GM23248 (cell line): ENCODE measurements at places on chromosomes 1 and 21. TPM values are rescaled to one million over a fixed set of nuclear protein-coding genes. Genes with fewer than 3 reads are reported as not detected.

The LDLRAP1 gene
- total RNA-seq, result 22.5 and 23.6 TPM in 2 replicates

The ZMPSTE24 gene
- total RNA-seq, result 79.9 and 83.2 TPM in 2 replicates

GRCh38 chr1:228084797-228085196 is 2.3 kb downstream of the ARF1 start:
- H3K27me3 ChIP-seq, result no peaks in the 10 kb centered on the region
- H3K36me3 ChIP-seq, result peaks cover 5% of the 10 kb centered on the region; the same call in 1 of the 2 replicates
- no peak for DNase-seq
- peak overlapping the region; percentile 93 for H3K27ac ChIP-seq
- H3K4me3 ChIP-seq, result peak overlapping the region; percentile 92
- H3K4me1 ChIP-seq, result peaks cover 57% of the 10 kb centered on the region

- peaks cover 16% of the 10 kb centered on the region for H3K4me1 ChIP-seq
- H3K36me3 ChIP-seq, result no peaks in the 10 kb centered on the region
- H3K27ac ChIP-seq, result no peak overlapping the region
- no peaks in the 10 kb centered on the region for H3K27me3 ChIP-seq
These were observed 14.0 kb downstream of the DCST2 start for GRCh38 chr1:155019377-155020245.

DNA sequence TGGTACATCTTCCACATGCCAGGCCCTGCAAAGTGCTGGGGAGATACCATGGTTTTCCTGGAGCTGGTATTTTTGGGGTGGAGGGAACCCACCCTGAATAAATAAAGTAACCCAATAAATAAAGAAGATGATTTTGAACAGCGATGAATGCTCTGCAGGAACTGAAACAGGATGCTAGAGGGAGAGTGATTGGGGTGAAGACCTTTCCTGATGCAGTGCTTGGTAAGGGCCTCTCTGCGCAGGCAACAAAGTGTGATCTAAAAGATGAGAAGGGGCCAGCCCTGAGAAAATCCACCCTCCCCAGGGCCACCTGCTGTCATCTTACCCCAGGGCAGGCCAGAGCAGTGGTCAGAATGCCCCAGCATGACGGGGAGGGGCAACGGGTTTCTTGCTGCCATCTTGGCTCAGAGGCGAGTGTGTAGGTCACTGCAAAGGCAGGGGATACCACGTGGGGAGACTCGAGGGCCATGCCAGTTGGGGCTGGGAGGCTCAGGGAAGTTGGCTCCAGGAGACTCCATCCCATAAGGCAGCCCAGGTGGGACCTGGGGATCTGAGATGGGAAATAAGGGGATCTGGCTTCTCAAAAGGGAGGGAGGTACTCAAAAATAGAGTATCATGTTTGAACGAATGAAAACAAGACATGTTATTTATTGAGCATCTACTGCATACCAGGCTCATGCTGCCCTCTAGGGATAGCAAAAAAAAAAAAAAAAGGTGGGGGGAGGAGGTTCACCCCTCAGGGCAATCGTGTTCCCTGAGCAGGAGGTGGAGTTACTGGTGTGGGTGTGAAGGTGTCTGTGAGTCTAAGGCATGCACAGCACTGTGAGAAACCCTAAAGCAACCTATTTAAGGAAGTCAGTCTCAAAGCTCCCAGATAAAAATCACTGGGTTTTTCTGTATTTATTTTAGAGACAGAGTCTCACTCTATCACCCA is 2.8 kb downstream of the SRARP start:
- H3K36me3 ChIP-seq, result no peaks in the 10 kb centered on the region
- peak; percentile 60 for DNase-seq
- H3K27ac ChIP-seq, result no peak overlapping the region
- peaks cover 8% of the 10 kb centered on the region for H3K4me1 ChIP-seq
- no peak overlapping the region for H3K4me3 ChIP-seq

The ADORA3 gene
- total RNA-seq, result not detected in 2 replicates

GRCh38 chr1:230581446-230582079 is 60.7 kb upstream of the COG2 start:
- no peaks in the 10 kb centered on the region; the same call in none of the 2 replicates for H3K27me3 ChIP-seq
- H3K36me3 ChIP-seq, result no peaks in the 10 kb centered on the region
- no peak overlapping the region for H3K27ac ChIP-seq
- DNase-seq, result no peak
- no peak overlapping the region for H3K4me3 ChIP-seq

The IPO13 gene
- total RNA-seq, result 29.4 and 35.8 TPM in 2 replicates

- no peaks in the 10 kb centered on the region; the same call in 1 of the 2 replicates for H3K36me3 ChIP-seq
- peaks cover 26% of the 10 kb centered on the region for H3K4me1 ChIP-seq
- no peaks in the 10 kb centered on the region for H3K27me3 ChIP-seq
- H3K4me3 ChIP-seq, result no peak overlapping the region
These were observed 32.1 kb downstream of the AK2 start for GRCh38 chr1:33004613-33005012.

DNA sequence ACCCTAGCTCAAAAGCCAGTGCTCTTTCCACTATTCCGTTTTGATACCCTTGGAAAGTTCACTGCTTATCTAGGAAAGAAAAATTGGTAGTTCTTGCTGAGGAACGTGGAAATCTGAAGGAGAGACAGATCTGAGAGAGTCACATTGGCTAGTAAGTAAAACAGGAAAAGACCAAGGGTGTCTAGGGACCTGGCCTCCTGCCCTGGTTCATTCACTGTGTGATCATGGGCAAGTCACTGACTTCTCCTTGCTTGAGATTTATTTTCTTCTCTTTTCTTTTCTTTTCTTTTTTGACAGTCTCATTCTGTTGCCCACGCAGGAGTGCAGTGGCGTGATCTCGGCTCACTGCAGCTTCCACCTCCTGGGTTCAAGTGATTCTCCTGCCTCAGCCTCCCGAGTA is 90.8 kb downstream of the NFIA start:
- no peaks in the 10 kb centered on the region for H3K27me3 ChIP-seq
- no peak for DNase-seq
- H3K27ac ChIP-seq, result no peak overlapping the region
- peaks cover 26% of the 10 kb centered on the region for H3K4me1 ChIP-seq
- H3K36me3 ChIP-seq, result no peaks in the 10 kb centered on the region
